ENCODE measurements at places on chromosomes 2 and 18. TPM values are rescaled to one million over a fixed set of nuclear protein-coding genes. Genes with fewer than 3 reads are reported as not detected.

Gene TMEFF2
- total RNA-seq, result not detected

Gene SRD5A2
- total RNA-seq, result not detected

GRCh38 chr2:2564300-2565078, 233.4 kb upstream of the MYT1L start:
- DNase-seq, result no peak

DNA sequence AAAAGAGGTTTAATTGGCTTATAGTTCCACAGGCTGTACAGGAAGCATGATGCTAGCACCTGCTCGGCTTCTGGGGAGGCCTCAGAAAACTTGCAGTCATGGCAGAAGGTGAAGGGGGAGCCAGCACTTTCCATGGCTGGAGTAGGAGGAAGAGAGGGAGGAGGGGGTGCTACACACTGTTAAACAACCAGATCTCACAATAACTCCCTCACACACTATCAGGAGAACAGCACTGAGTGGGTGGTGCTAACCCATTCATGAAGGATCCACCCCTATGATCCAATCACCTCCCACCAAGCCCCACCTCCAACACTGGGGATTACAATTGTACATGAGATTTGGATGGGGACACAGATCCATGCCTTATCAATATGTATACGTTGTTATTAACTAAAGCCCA, 85.1 kb downstream of the PPP1R1C start:
- no peak for DNase-seq

DNA sequence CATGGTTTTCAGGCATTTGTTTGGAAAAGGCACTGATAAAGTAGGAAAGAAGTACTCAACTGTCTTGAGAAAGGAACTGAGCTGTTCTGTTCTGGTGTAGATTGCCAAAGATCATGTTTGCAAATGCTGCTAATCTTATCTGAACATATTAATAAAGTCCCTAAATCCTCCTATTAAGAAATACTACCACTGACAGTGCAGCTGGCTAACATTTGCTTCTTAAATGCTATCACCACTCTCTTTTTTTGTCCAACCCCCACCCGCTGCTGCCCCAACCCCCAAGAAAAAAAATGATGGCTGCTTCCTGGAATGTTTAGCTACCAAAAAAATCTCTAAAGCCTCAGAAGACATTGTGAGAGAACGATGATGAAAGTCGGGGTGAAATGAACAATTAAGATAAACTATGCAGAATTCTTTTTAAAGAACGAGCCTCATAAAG, 130.7 kb downstream of the CCBE1 start:
- no peak for DNase-seq

Gene UGGT1
- 61.0 TPM for total RNA-seq

GRCh38 chr2:121211689-121212151, 73.3 kb downstream of the TFCP2L1 start:
- DNase-seq, result no peak

DNA sequence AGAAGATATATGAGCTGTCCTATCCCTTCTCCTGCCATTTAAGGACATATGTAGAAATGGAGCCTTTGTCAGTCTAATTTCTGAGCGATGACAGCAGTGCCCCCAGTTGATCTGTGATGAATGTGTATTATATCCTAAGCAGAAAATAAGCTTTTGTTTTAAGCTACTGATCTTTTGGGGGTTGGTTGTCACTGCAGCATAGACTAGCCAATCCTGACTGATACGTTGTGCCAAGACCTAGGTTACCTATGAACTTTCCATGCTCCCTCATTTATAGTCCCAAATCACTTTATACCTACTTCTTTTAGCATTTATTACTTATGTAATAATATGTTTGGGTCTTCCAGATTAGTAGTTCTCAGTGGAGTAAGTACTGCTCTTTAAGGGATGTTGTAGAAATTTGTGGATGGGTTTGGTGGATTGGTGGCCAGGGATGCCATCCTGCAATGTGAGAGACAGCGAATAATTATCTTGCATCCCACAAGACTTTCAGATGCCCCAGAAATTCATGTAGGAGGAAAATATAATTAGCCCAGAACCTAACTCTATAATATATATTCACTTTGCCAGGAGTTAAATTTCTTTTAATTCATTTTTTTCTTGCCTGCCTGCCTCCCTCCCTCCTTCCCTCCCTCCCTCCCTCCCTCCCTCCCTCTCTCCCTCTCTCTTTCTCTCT, 11.8 kb downstream of the SMAD4 start:
- no peak for DNase-seq

GRCh38 chr2:233005096-233005495, 8.0 kb downstream of the NGEF start:
- no peak for DNase-seq

GRCh38 chr2:220855296-220855695, 716.8 kb downstream of the EPHA4 start:
- DNase-seq, result no peak

GRCh38 chr18:1806884-1807615, 764.3 kb downstream of the METTL4 start:
- DNase-seq, result no peak
